ENCODE measurements at places on chromosomes 16 and 17. TPM values are rescaled to one million over a fixed set of nuclear protein-coding genes. Genes with fewer than 3 reads are reported as not detected.

RNF227 gene
- total RNA-seq: 1.1 TPM

CTF1 gene
- total RNA-seq: 0.23 TPM

RSPRY1 gene
- total RNA-seq: 32.9 TPM

VTN gene
- total RNA-seq: 18.8 TPM

HIGD1B gene
- not detected for total RNA-seq

RNF167 gene
- total RNA-seq: 144 TPM

SRR gene
- 8.1 TPM for total RNA-seq

TAC4 gene
- not detected for total RNA-seq

HEXIM2 gene
- total RNA-seq: 18.6 TPM
